ENCODE measurements at places on chromosomes 6 and 20. TPM values are rescaled to one million over a fixed set of nuclear protein-coding genes. Genes with fewer than 3 reads are reported as not detected.

- no peak overlapping the region for H3K27ac ChIP-seq
- H3K4me3 ChIP-seq: no peak overlapping the region
- H3K36me3 ChIP-seq: no peaks in the 10 kb centered on the region
Observed at GRCh38 chr20:23225407-23226060, 125.1 kb upstream of the NXT1 start.

GRCh38 chr6:118650582-118651281 lies 659 bp downstream of the CEP85L start:
- H3K27ac ChIP-seq: peak overlapping the region; percentile 89
- H3K4me3 ChIP-seq: peak overlapping the region; percentile 99
- no peaks in the 10 kb centered on the region for H3K27me3 ChIP-seq
- no peaks in the 10 kb centered on the region for H3K36me3 ChIP-seq
- peaks cover 3% of the 10 kb centered on the region for H3K4me1 ChIP-seq
- DNase-seq: no peak

Gene MED20
- total RNA-seq: 27.7 TPM

DNA sequence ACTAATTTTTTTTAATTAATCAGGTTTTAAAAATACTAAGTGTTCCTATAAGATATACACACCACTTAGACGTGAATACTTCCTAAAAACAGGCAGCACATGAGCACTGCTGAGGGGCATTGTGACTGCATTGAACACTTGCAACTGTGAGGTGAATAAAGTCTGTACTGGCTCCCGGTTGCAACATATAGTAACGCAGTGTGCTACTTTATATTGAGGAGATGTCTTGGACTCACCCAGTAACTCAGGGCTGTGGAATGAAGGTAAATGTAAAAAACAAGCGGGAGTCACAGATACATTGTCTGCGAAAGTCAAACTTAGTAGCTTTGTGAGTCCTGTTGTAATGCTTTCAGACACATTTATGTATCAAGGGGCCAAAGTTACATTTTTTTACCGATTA lies 17.0 kb upstream of the HLA-A start:
- no peaks in the 10 kb centered on the region for H3K36me3 ChIP-seq
- H3K4me1 ChIP-seq: no peaks in the 10 kb centered on the region
- no peaks in the 10 kb centered on the region for H3K27me3 ChIP-seq
- no peak for DNase-seq
- no peak overlapping the region for H3K4me3 ChIP-seq

DNA sequence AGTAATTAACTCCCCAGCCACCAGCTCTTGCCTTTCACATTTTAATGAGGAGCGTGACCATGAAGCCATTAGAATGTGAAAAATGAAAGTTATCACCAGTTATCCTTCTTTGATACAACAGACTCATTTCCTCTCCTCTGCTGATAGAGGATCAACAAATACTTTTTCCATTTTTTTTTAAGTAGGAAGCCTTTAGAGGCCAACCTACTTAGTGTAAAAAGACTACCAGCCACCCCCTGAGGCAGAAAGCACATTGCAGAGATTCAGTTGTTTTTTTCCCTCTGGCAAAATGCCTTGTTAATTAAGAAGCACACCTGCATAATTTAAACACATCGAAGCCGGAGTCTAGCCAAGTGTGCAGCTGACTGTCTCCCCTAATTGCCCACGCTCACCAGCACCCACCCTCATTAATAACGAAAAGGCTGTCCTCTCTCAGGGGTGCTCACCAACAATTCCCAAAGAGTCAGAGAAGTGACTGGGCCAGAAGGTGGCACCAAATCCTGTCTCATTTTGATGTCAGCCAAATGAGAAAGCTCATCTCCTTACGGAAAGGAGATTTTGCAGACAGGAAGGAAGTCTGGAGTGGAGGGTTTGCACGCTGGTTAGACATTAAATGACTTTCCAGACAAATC lies 60.9 kb upstream of the MC3R start:
- H3K36me3 ChIP-seq: no peaks in the 10 kb centered on the region
- no peaks in the 10 kb centered on the region for H3K27me3 ChIP-seq
- no peak overlapping the region for H3K27ac ChIP-seq
- H3K4me1 ChIP-seq: no peaks in the 10 kb centered on the region
- H3K4me3 ChIP-seq: no peak overlapping the region
- no peak for DNase-seq

Gene C20orf202
- total RNA-seq: under 0.01 TPM

Gene SLC22A7
- total RNA-seq: not detected

DNA sequence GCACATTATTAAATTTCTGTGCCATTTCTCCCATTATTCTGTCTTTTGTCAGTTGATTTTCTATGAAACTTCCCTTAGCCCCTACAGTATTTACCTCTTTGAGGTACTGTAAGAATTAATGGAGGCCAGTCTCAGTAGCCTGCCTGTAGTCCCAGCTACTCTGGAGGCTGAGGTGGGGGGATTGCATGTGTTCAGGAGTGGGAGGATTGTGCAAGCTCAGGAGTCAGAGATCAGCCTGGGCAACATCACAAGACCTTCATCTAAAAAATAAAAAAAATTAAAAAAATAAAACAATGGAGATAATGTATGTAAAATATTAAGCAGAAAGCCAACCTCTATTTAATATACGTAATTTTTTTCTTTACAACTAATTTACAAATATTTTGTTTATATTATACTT lies 77.8 kb downstream of the OR2B2 start:
- H3K27me3 ChIP-seq: no peaks in the 10 kb centered on the region
- H3K27ac ChIP-seq: no peak overlapping the region
- DNase-seq: no peak

GRCh38 chr6:42963855-42964605 lies 3.5 kb downstream of the GNMT start:
- peak; percentile 25 for DNase-seq
- no peaks in the 10 kb centered on the region for H3K27me3 ChIP-seq
- H3K27ac ChIP-seq: no peak overlapping the region
- peaks cover 5% of the 10 kb centered on the region for H3K36me3 ChIP-seq

DNA sequence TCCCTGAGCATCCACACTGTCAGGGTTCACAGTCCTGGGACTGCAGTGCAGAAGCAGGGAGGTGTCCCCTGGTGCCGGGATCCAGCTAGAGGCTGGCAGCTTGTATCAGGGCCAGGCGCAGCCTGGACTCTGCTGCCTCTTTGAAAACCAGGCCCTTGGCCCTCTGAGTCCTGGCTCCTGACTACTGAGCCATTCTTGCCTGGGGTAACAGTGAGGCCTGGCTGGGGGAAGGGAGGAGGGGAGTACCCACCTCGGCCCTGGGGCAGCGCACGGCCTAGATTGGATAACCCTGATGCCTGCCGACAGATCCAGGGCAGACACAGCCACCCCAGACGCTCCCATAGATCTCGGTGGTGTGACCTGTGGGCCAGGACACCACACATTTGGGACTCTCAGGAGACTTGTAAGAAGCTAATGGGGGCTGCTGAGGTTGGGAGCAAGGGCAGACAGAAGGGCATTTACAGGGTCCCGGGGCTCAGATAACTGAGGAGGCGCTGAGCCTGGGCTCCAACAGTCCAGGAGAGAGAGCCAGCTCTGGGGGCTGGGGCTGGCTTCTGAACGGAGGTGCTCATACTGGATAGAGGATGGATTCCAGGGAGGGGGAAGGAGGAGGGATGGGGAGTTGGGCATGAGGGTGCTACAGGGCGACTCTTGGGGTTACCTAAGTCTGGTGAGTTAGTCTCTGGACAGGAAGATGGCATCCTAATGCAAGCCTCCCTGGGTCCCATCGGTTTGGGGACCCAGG lies 30.5 kb downstream of the SPDEF start:
- no peak overlapping the region for H3K4me3 ChIP-seq
- H3K27ac ChIP-seq: no peak overlapping the region
- no peaks in the 10 kb centered on the region for H3K36me3 ChIP-seq
- no peaks in the 10 kb centered on the region for H3K4me1 ChIP-seq

DNA sequence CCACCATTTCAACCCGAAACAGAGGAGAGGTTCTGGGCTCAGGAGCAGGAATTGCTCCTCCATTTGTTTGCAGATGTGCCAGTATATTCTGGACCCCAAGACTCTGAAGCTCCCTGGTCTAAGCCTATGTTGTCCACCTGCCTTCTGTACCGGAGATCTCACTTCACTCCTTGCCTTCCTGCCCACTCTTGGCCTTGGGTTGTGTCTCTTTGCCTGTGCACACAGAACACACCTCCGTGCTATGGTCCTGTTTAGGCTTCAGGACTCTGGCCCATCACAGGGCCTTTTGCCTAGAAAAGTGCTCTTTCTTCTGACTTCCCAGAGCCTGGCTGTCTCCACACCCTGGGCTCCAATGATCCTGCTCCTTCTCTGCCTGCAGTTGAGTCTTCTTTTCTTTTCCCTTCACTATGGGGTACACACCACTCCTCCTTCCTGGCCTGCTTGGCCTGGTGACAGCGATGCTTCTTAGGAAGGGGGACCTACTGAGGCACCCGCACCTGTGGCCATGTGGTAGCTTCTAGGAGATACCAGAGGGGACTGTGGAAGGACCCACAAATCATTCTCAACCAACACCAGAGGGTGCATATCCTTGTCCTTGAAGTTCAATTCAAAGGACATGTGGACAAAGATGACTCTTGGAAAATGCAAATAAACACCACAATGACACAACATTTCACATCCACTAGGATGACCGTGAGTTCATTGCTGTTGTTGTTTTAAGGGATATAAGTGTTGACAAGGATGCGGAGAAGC lies 75.1 kb downstream of the FOXA2 start:
- H3K27me3 ChIP-seq: no peaks in the 10 kb centered on the region
- DNase-seq: no peak
- no peak overlapping the region for H3K27ac ChIP-seq
- no peaks in the 10 kb centered on the region for H3K36me3 ChIP-seq

DNA sequence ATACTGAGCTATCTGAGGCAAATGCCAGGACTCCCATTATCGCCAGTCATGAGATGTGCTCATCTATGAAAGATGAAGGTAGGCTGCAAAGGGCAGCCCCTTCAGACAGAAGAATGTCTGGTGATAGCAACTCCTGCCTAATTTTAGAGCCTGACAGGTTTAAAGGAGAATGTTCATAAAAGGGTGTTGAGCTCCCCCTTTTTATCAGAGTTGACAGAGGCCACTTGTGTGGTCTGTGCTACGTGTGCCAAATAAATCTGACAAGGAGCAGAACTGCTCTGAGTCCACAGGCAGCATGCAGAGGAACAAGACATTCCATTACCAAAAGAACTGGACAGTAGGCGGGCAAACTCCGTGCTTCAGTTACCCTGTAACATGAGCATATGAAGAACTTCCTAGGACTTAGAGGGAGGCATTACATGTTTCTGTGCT lies 101.8 kb downstream of the PREP start:
- H3K27me3 ChIP-seq: no peaks in the 10 kb centered on the region
- H3K27ac ChIP-seq: no peak overlapping the region
- no peaks in the 10 kb centered on the region for H3K36me3 ChIP-seq
- H3K4me3 ChIP-seq: no peak overlapping the region

DNA sequence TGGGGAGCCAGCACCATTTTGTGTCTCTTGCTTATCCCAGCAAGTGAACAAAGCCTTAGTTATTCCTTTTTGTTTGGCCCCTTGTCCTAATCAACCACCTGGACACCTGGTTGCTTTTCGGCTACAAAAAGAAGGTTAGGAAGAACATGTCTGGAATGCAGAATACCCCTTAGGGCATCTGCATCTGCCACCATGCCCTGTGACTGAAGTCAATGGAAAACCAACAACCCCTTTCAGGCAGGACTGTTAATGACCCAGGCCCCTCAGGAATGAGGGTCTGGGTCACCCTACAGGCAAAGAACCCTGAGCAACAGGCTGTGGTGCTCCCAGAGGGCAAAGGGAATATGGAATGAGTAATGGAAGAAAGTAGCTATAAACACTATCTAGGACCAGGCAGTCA lies 78.5 kb downstream of the PDE10A start:
- no peak overlapping the region for H3K27ac ChIP-seq
- no peaks in the 10 kb centered on the region for H3K4me1 ChIP-seq
- DNase-seq: no peak
- H3K36me3 ChIP-seq: no peaks in the 10 kb centered on the region
- H3K27me3 ChIP-seq: no peaks in the 10 kb centered on the region
- H3K4me3 ChIP-seq: no peak overlapping the region

DNA sequence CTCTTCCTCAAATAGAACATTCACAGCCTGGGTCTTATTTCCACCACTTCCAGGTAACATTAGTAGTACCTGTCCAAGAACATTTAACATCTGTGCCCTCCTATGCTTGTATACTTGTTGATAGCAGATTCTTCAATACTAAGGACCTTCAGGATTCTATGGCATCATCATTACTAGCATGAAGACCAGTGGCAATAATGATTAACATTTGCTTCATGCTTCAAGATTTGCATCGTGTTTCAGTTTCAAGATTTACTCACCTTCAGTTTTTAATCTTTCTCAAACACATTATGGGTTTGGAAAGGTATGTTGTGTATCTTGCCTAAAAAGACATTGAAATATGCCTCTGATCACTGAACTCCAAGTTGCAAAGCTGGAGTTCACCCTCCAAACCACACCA lies 412.8 kb upstream of the NRSN1 start:
- no peaks in the 10 kb centered on the region for H3K36me3 ChIP-seq
- no peaks in the 10 kb centered on the region for H3K4me1 ChIP-seq

- DNase-seq: no peak
- peak overlapping the region; percentile 69 for H3K4me3 ChIP-seq
- peak overlapping the region; percentile 77 for H3K27ac ChIP-seq
- H3K27me3 ChIP-seq: no peaks in the 10 kb centered on the region
Observed at GRCh38 chr20:53914781-53915445, 155.5 kb downstream of the BCAS1 start.

GRCh38 chr6:121867095-121867494 lies 431.6 kb downstream of the GJA1 start:
- no peak overlapping the region for H3K4me3 ChIP-seq
- H3K27me3 ChIP-seq: no peaks in the 10 kb centered on the region
- H3K27ac ChIP-seq: no peak overlapping the region

GRCh38 chr6:116439522-116440051 lies 21.6 kb upstream of the CALHM6 start:
- DNase-seq: peak; percentile 72
- H3K4me1 ChIP-seq: peaks cover 5% of the 10 kb centered on the region
- H3K36me3 ChIP-seq: no peaks in the 10 kb centered on the region

DNA sequence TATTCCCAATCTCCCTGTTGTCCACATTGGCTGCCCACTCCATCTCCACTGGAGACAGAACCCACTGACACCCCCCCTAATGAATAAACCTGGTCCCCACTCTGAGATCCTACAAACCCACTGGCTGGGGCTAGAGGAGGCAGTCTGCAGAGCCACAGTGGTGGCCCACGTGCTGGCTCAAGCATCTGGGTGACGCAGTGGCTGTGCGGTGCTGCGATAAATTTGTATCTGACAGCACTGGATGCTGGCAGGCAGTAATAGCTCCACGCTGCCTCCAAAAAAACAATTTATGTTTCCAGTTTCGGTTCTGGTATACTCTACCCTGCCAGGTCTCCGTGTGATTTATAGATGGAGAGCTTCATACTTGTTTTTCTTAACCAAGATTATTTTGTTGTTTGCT lies 87.1 kb upstream of the SYNDIG1 start:
- H3K4me1 ChIP-seq: no peaks in the 10 kb centered on the region
- H3K36me3 ChIP-seq: no peaks in the 10 kb centered on the region
- H3K4me3 ChIP-seq: no peak overlapping the region
- DNase-seq: no peak
- H3K27me3 ChIP-seq: no peaks in the 10 kb centered on the region
- H3K27ac ChIP-seq: no peak overlapping the region

Gene GGTLC1
- not detected for total RNA-seq

Gene TGM2
- 58.6 TPM for total RNA-seq

Data from fibroblast of lung (primary cell).